ENCODE measurements at places on chromosomes 4 and X.
A peak's percentile ranks its signal among the peaks of the same experiment; 100 is the strongest.

GRCh38 chrX:136794080-136794479, 13.3 kb upstream of the ARHGEF6 start:
- no peak for DNase-seq

GRCh38 chrX:45191820-45192409, 8.8 kb downstream of the DIPK2B start:
- DNase-seq = peak; percentile 62

GRCh38 chr4:87838205-87838604, 5.4 kb downstream of the MEPE start:
- DNase-seq = peak; percentile 22

DNA sequence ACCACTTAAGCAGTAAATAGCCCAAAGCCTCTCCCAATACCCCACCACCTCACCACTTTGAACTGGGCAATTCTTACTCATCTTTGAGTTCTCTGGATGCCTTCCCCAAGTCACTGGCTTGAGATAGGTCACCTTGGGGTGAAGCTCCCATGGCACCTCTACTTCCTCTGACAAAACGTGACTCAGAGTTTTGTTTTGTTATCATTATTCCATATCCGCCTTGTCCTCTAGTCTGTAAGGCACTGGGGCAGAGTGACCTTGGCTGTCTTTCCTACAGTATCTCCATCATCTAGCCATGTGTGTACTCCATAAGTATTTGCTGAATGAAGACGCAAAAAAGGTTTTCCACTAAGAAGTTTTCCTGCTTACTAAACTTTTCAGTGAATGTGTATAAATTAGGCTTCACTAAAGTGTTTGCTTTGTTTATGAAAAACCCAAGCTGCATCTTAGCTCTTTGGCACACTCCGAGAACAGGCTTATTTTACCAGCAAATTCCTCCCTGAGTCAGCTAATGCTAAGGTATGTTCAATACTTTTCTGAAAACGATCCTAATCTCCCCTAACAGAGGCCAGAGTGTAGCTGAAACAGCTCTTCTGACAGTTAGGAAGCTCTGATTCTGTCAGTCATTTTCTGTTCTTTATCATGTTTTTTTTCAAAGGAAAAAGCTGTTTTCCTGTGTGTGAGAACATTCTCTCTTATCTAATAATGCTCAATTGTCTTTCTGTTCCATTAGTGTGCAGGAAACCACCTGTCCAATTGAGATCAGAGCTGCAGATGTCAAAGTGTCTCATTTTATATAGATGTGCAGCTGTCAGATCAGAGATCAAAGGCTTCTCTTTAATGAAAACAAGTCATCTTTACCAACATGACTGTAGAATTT, 30.2 kb upstream of the TSPAN5 start:
- no peak for DNase-seq

DNA sequence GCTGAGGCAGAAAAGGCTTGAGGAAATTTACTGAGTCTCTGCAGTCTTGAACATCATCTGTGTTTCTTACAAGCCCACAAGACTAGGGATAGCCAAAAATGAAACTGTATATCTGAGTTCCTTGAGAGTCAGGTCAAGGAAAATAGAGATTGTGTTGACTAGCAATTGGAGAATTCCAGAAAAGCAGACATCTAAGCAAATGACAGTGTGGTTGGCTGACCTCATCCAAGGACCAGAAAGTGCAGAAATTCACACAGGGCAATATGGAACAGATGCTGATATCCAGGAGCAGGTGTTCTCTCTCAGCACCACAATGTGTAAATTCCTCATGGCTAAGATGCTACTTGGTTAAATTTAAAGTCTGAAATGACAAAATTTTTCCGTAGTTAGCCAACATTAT, 146.4 kb downstream of the VEGFC start:
- no peak for DNase-seq

All from midbrain (tissue), 1 donor.